BJ (cell line): ENCODE measurements at places on chromosomes 7 and 10.

DNA sequence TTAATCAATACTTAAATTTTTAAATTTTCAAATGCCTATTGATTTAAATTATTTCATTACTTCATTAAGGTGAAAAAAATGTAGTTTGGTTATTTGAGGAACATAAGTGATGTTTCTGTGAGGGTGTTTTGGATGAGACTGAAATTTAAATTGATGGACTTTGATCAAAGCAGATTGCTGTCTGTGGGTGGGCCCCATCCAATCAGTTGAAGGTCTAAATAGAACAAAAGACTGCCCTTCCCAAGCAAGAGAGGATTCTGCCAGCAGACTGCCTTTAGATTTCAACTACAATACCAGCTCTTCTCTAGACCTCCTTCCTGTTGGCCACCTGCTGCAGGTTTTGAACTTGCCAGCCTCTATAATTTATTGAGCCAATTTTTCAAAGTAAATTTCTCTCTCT is 14.5 kb upstream of the GPR37 start:
- no peak for DNase-seq

GRCh38 chr10:21750424-21750823 is 216.4 kb downstream of the MLLT10 start:
- DNase-seq: no peak

GRCh38 chr10:69721690-69722310 is 79.9 kb upstream of the COL13A1 start:
- DNase-seq: no peak

- no peak for DNase-seq
Measured at GRCh38 chr10:78813998-78814399, 254.8 kb upstream of the ZMIZ1 start.

- DNase-seq: no peak
Measured at GRCh38 chr10:99981581-99982199, 28.1 kb downstream of the DNMBP start.

DNA sequence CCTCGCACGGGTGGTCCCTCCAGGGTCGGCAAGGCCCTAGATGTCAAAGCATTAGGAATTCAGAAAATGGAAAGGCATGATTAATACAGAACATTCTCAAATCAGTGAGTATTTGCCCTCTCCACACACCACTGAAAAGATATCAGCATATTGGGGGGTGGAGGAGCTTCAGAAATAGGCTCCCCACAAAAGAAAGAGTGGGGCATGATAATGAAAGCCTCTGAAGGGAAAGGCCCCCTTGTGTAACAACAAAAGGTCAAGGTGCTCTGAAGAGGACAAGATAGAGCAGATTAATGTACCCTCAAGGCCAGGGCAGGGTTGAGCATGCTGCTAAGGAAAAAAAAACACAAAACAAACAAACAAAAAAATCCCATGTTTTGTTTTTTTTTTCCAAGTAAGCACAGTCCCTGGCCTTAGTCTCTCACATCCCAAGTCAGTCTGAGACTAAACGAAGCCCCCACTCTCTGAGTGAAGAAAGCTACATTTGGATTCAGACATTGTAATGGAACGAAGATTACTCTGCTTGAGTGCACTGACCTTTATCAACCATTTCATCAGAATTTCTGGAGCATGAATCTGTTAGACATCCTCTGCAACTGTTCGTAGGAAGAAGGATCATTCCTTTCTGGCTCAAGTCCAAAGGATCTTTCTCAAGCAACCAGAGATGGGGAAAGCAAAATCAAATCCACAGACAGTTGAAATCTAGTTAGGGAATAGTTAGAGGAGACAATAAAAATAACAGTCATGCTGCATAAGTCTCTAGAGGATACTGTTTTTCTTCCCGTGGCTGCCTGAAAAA is 27.4 kb upstream of the DGKI start:
- peak; percentile 77 for DNase-seq

DNA sequence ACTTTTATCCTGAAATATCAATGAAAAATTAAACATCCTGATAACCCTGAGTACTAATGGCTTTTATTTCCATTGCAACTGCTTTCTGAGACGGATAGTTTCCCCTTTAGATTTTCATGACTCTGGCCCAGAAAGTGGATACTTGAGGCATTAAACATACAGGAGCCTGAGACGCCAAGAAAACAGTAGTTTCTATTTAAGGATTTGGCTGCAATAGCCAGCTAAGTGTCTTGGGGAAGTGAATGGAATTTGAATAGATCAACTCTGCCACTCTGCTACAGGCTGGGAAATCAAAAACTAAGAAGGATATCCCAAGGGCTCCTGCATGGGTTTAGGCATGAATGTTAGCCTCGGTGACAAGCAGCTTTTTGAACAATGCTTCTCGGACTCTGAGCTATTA is 24.7 kb upstream of the GPAM start:
- no peak for DNase-seq

DNA sequence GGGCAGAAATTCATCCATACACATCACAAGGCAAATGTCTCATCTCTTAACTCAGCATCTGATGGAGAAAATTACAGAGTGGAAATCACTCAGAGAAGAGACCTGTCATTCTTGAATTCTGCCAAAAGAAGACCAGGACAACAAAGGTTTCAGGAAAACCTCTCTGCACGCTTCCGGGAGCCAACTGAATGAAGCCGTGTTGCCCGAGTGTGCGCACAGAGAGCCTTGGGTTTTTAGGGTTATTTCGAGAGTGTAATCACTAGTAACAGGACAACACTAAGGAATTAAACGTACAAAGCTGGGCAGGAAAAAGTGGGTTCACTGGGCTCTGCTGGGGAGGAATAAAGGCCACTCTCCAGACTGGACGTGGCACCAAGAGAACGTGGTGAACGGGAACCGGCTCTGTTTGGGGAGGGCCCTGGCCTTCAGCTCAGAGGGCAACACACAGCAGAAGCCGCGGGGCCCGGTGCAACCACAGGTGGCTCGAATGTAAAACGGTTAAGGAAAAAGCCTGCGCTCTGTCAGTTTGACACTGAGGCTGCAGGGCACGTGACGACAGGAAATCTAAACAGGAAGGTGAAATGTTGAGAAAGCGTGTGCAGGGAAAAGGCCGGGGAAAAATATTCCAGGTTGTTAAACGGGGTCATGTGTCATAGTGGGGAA is 331.5 kb downstream of the DNAJB6 start:
- DNase-seq: no peak

GRCh38 chr10:128077155-128077875 is 48.9 kb downstream of the MKI67 start:
- DNase-seq: no peak
